ENCODE measurements at places on chromosomes 4 and X.

DNA sequence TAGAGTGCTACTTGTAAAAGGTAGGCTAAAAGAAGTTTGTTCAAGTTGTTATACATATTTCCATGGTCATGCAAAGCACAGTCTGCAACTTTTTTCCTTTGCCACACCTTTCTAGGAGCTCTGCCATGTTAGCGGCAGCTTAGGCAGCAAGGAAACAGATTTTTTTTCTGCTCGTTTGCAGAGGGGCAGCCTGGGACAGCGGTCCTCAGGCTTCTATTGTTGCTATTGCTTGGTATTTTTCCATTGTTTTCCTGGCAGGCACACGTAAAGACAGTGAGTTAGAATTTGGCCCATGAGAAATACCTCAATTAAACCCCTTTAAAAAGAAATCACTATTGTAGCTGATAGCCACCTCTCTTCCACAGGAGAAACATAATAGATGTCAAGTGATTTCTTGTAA lies 391.4 kb downstream of the SH2D1A start:
- no peak for DNase-seq

DNA sequence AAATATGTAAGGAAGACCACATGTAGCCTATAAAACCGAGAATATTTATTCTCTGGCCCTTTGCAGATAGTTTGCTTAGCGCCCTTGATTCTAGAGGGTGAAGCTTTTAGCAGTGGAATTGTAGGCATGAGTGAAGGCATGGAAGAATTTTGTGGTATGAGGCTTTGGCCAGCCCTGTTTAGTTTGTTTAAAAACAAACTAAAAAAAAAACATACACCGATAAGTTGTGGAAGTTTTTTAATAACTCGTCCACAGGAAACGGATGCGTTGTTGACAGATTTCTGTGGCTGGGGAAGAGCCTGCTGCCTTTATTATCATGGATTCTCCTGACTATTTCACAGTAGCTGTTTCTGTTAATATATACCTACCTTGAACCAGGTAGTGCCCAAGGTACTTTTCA lies 194.7 kb upstream of the LNX1 start:
- no peak for DNase-seq

DNA sequence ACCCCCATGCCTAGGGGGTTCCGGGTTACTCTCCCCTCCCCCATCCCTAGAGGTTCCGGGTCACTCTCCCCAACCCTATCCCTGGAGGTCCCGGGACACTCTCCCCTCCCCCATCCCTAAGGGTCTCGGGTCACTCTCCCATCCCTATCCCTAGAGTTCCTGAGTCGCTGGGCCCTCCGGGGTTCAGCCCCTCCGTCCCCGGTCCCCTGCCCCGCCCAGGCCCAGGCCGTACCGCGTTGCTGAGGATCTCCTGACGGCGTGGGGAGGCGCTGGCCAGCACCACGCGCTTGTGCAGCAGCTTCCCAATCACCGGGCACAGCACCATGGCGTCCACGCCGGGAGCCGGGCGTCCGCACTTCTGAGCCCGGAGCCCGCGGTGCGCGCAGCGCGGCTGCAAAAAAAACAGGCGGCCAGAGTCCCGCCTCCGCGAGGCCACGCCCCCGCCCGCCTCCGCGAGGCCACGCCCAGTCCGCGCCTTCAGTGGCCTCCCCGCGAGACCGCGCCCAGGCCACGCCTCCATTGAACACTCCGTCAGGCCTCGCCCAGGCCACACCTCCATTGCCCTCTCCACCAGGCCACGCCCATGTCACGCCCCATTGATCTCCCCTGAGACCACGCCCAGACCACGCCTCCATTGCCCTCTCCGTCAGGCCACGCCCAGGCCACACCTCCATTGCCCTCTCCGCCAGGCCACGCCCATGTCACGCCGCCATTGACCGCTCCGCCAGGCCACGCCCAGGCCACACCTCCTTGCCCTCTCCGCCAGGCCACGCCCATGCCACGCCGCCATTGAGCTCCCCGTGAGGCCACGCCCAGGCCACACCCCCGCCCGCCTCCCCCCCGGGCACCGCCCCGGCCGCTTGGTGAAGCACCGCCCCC lies at the start of gene ASMTL:
ASMTL (minus strand) TSS at position 394 of the 879 bp plus-strand sequence; CDS start at position 325, 69 bp downstream.
- peak; percentile 97 for DNase-seq

- DNase-seq = no peak
Observed at GRCh38 chrX:101530944-101531343, 19.4 kb upstream of the ARMCX1 start.

GRCh38 chr4:88965053-88965452 lies 91.9 kb downstream of the FAM13A start:
- DNase-seq = no peak

DNA sequence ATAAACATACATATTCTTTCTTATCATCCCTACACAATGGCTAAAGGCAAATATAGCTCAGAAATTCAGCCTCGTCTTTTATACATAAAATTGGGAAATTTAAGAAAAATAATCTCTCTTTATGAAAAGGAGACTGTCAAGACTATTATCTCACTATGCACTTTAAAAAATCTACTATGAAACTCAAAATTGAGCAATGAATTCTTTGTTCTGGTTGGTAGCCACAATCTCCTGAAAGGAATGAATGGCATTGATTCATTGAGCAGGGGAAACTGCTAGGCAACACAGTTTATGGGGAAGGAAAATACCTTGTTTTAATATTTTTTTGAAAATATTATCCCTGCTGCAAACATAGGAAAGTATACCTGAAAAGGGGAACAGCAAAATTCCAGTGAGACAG lies 397.1 kb downstream of the RAB28 start:
- no peak for DNase-seq

DNA sequence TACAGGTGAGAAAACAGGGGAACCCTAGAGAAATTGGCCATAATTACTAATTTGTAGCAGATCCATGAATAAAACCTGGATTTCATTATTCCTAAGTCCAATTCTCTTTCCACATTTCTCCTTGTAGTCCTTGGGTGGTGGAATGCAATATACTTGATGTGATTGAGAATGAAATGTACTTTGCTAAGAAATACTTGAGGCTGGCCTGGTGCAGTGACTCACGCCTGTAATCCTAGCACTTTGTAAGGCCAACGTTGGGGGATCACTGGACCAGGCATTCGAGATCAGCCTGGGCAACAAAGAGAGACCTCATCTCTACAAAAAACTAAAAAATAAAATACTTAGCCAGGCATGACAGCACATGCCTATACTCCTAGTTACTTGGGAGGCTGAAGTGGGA lies 15.9 kb downstream of the TMEM184C start:
- DNase-seq = no peak

GRCh38 chr4:150656891-150657290 lies 74.9 kb downstream of the MAB21L2 start:
- no peak for DNase-seq

GRCh38 chr4:108783665-108784463 lies 21.0 kb upstream of the ETNPPL start:
- peak; percentile 21 for DNase-seq

GRCh38 chrX:139811942-139812629 lies 104.1 kb upstream of the MCF2 start:
- no peak for DNase-seq

- DNase-seq = no peak
Observed at GRCh38 chr4:168562041-168562571, 65.3 kb downstream of the PALLD start.

DNA sequence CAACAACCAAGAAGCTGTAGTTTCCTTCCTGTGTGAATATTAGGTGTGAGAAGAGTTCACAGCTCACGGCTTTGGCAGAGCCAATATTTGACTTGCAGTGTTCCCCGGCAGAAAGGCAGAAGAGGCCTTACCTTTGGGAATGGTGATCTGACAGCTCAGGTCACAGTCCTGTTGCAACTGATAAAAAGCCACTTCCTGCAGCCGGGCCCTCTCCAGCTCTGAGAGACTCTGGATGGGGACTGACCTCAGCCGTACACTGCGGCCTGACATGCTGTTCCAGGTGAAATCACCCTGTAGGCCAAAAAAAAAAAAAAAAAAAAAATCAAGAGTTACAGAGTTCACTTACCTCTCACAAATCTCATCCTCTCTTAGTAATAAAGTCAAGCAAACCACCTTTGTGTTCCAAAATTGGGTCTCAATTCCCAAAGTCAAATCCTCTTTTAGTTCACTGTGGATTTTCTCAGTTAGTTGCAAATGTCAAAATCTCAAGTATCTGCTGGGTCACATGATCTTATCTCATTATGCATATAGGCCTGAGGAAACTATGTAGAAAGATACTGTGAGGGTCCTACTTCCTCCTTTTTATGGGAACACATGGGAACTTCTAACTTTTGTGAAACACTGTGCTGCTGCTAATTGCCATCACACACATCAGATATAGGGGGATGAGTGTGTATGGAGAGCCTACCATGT lies 38.6 kb upstream of the AMELX start:
- peak; percentile 10 for DNase-seq
